NCI-H510A (cell line): ENCODE measurements at places on chromosomes 3 and 15.

GRCh38 chr3:150786791-150787190 lies 23.8 kb upstream of the SIAH2 start:
- no peak for DNase-seq

- DNase-seq = no peak
Measured at GRCh38 chr15:98676586-98677270, 28.4 kb downstream of the IGF1R start.

DNA sequence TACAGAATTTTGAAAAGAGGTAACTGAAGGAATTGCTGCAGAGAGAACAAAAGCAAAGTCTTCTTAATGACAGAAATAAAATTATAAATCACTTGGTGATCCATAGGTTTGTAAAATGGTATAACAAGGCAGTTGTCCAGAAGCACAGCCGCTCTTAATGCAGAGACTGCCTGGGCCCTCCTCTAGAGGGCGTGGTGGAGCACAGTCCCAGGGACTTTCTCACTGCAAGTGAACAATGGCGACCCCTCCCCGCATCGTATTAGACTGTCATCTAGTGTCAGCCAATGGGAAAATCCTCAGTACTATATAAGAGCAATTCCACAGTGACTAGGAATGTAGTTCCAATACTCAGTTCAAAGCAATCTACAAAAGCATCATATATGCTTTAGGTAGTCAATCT lies 26.4 kb upstream of the ZBED2 start:
- DNase-seq = no peak

GRCh38 chr3:99984139-99984538 lies 130.2 kb downstream of the FILIP1L start:
- no peak for DNase-seq

GRCh38 chr15:34815836-34816235 lies 20.5 kb upstream of the ACTC1 start:
- no peak for DNase-seq

DNA sequence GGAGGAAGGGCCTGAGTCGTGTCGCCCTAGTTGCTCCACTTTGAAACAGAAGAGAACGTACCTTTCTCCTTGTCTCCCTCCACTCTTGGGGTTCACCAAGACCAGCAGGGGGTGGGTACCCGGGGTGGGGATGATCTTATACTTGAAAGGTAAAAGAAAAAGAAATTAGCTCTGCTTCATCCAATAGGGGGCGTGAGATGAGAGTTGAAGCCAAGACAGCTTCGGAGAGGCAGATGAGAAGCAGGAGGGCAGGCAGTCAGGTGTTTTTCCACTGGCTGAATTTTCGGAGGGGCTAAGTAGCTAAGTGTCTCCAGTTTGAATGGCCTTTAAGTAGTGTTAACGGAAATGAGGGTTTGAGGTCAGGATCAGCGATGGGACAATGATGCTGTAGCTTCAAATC lies 100.4 kb downstream of the DGKG start:
- DNase-seq = no peak
